Activated CD4-positive, CD25-positive, alpha-beta regulatory T cell (primary cell): ENCODE measurements at places on chromosomes 13 and 19.

GRCh38 chr13:43258771-43259170 lies 235.4 kb downstream of the DNAJC15 start:
- DNase-seq: no peak

DNA sequence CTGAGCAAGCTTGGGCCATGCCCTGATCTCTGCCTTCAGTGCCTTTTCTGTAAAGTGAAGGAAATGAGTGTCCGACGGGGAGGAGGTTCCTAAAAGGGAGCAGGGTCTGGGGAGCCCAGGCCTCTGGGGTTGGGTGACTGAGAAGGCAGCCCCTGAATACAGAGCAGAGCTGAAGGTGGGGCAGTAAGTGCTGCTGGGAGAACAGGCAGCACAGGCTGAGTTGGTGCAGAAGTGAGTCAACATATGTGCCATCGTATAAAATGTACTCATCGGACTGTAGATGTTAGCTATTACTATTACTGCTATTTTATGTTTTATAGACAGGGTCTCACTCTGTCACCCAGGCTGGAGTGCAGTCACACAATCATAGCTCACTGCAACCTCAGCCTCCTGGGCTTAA lies 1.0 kb upstream of the HAMP start:
- DNase-seq: no peak

- no peak for DNase-seq
Observed at GRCh38 chr19:32200312-32201038, 144.9 kb upstream of the ZNF507 start.

GRCh38 chr19:44553478-44554171 lies 24.1 kb upstream of the CEACAM20 start:
- DNase-seq: no peak

GRCh38 chr13:47184321-47184720 lies 287.5 kb upstream of the HTR2A start:
- DNase-seq: no peak

GRCh38 chr13:31485183-31485582 lies 254.1 kb upstream of the RXFP2 start:
- no peak for DNase-seq

- no peak for DNase-seq
Observed at GRCh38 chr19:11984986-11985385, 20.1 kb downstream of the ZNF763 start.

DNA sequence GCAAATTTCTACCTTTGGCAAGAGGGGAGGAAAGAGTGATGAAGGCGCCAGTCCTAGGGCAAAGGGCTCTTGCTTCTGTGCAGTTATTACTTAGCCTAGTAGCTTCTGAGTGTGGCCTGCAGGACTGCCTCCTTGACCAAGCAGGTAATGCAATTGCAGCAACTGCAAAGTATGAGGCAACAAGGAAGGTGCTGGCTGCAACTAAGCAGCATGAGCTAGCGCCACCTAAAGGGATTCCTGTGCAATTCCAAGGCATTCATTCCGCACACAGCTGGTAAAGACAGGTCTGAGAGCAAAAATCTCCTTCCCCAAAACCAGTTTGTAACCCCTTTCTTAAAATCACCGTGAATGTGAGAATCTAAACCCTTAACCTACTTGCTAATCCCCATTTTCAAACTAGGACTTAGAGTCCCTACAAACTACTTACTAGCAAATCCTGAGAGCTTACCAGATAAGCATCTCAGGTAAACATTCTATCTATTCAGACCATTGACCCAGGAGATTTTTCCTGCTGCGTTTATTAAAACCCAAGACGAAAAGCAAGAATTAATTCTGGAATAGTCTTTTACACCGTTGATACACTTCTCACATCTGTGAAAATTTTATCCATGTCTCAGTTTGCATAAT lies 62.9 kb downstream of the DCT start:
- no peak for DNase-seq

DNA sequence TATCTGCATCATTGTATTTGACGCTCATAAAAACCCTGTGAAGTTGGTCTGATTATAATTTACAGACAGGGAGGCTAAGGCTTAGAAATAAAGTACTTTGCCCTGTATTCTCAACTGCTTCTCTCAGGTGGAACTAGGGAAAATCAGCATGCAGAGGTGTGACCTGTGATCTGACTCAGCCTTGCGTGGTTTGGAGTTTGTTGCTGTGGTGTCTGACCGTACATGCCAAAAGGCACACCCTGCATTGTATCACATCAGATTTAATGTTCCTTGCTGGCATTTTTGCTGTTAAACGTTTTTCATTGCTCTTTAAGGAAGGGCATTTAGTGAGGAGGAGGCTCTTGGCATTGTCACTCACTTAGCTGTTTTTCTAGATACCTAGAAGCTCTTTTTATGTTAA lies 58.8 kb upstream of the C1QTNF9B start:
- DNase-seq: no peak

DNA sequence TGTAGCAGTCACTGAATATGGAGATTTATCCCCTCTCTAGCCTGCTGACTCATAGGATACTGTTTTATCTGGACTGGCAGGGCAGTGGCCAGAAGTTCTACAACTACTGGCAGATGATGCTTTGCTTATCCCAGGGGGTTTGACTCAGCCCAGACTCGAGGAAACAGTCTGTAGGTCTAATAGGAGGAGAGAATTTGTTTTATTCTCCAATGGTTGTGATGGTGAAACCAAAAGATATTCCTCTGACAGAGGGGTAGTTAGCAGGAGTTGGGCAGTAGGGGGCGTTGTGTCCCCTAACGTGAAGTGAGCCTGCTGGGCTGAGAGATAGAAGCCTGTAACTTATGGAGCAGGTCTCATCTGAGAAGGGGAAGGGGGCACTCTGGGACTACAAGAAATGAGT lies 74.9 kb downstream of the WTIP start:
- DNase-seq: no peak

- no peak for DNase-seq
Observed at GRCh38 chr19:34734537-34735103, 577 bp downstream of the ZNF181 start.

DNA sequence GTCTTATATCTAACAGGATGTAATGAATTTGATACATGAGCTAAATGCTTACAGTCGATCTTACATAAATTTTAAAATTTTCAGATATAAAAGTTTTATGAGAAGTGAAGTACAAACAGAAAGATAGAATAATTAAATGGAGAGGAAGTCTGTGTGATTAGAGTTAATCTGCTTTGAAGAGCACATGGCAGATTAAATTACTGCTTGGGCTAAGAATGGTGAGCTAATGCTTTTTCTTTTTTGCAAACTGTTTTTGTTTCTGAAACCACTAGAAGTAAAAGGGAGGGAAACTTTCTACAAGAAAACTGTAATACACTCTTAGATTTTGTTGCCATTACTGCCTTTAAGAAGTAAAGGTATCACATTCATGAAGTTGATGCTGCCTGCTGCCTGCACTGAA lies 96.3 kb upstream of the SPRY2 start:
- DNase-seq: no peak

DNA sequence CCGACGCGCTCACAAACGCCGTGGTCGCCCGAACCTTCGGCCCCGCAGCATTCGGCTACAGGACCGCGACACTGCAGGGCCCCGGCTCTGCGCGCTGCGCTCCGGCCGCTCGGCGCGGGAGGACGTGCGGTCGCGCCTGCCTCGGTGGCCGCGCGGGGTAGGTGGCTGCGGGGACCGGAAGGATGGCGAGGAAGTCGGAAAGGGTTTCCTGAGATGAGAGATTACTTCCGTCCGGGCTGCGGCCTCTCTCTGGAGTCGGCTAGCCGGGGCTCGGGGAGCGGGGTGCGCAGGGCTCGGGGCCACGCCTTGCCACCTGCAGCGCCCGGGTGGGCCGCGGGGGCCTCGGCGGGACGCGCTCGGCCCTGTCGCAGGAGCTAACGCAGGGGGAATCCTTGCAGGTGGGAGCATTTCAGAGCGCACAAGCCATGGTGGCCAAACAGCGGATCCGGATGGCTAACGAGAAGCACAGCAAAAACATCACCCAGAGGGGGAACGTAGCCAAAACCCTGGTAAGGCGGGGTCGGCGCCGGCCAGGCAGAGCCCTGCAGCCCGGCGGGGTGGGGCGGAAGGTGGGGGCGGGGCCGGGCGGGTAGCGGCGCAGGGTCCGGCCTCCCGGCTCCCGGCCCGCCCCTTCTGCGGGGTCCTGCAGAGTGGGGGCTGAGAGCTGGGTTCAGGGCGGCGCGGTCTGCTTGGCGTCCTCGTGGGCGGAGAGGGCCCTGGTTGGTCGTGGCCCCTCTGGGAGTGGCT lies at the start of gene SERP2:
Gene SERP2, plus strand, starts transcription at position 224 of the 747 bp plus-strand sequence. Its CDS starts 202 bp downstream, at position 426.
- DNase-seq: no peak

GRCh38 chr19:5189318-5189607 lies 151.3 kb downstream of the PTPRS start:
- DNase-seq: no peak

GRCh38 chr19:14112051-14112808 lies 5.3 kb downstream of the PRKACA start:
- DNase-seq: no peak

DNA sequence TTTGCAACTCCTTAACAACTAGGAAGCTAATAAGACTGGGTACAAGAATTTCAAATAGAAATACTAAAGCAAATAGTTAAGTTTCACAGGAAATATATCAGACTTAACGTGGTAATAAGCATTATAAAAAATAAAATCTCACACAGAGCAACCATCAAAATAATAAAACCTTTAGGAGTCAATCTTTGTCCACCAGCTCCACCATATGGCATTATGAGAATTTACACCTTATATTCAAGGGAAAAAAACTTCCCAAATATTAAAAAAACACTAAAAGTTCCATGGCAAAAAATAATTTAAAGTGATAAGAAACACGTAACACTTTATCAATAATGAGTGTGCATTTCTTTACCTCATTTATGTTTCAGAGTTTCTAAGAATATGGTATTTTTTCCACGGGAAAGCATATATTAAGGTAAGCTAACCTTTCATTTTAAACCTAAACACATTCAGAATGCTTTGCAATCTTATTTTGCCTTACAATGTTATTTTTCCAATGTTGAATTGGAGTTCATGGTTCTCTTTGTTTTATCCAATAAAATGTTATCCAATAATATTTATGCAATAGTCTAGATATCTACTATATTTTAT lies 423.2 kb upstream of the SGCG start:
- no peak for DNase-seq

- DNase-seq: no peak
Observed at GRCh38 chr19:11692127-11692790, 46.5 kb downstream of the ZNF823 start.

GRCh38 chr19:55418185-55418584 lies 10.6 kb upstream of the UBE2S start:
- DNase-seq: peak; percentile 14

GRCh38 chr19:47598407-47599349 lies 10.3 kb upstream of the BICRA start:
- no peak for DNase-seq

- DNase-seq: no peak
Observed at GRCh38 chr13:24893863-24894262, 129.9 kb downstream of the RNF17 start.

DNA sequence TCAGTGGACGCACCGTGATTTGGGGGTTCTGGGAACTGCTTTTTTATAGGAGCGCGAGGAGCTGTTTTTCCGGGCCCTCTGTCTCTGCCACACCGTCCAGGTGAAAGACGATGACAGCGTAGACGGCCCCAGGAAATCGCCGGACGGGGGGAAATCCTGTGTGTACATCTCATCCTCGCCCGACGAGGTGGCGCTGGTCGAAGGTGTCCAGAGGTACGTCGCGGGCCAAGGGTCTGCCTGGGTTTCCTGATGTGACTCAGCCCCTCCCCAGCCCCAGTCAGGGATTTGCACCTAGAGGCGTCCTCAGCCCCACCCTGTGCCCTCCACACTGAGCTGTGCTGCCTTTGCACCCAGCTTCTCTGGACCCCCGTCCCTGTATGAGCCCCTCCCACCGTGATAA lies 136.2 kb upstream of the MCF2L start:
- DNase-seq: no peak
